ENCODE measurements at places on chromosomes 3 and 15.

DNA sequence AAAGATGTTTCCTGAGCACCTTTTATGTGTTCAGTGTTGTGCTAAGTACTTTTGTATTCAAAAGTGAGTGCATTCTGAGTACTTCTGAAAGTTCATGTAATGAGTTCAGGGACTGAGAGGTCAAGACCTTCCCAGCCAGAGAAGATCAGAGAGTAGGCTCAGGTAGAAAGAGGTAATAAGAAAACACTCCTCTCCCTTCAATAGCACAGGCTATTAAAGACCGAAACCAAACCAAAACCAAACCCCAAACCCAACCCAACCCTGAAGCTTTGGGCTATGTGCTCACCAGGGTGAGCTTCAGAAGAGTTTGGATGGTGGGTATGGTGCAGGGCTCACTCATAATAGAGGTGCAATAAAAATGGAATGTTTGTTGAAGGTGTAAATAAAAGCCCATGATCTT lies 76.7 kb upstream of the FAM3D start:
- DNase-seq, result no peak

DNA sequence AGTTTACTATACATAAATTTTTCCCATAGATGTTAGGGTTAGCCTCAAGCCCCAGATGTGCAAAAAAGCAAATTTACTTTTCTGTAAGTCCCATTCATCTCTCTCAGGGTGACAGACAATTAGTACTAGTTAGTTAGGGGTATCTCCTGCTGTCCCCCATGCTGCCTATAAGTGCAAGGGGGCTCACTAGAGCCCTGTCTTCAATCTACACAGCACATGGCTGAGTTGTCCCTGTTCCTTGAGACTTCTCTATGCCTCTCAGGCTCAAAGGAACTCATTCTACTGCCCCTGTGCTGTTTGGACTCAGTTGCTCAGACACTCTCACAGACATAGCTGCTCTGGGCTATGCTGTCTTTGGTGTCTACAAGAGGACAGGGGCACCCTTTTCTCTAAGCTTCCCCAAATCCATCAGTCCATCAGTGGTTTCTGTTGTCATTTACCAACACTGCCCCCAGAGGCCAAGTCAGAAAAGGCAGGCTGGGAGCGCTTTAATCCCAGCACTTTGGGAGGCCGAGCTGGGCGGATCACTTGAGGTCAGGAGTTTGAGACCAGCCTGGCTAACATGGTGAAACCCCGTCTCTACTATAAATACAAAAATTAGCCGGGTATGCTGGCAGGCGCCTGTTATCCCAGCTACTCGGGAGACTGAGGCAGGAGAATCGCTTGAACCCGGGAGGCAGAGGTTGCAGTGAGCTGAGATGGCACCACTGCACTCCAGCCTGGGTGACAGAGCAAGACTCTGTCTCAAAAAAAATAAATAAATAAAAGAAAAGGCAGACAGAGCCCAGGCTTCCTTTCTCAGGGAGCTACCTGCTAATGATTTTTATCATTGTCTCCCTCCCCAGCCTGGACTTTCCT lies 31.4 kb upstream of the PRTG start:
- DNase-seq, result no peak

DNA sequence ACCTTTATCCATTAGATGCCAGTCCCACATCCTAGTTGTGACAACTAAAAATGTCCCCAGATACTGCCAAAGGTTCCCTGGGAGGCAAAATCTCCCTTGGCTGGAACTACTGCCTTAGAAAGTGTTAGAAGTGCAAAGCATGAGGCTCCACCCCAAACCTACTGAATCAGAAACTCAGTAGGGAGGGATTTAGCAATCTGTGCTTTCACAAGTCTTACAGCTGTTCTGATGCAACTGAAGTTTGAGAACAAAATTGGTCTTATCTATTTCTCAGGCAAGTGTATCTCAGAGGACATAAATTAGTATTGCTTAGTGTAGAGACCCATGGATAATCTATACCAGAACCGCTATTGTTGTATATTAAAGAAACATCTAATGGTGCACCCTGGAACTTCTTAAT lies 70.2 kb downstream of the CLDN1 start:
- no peak for DNase-seq

DNA sequence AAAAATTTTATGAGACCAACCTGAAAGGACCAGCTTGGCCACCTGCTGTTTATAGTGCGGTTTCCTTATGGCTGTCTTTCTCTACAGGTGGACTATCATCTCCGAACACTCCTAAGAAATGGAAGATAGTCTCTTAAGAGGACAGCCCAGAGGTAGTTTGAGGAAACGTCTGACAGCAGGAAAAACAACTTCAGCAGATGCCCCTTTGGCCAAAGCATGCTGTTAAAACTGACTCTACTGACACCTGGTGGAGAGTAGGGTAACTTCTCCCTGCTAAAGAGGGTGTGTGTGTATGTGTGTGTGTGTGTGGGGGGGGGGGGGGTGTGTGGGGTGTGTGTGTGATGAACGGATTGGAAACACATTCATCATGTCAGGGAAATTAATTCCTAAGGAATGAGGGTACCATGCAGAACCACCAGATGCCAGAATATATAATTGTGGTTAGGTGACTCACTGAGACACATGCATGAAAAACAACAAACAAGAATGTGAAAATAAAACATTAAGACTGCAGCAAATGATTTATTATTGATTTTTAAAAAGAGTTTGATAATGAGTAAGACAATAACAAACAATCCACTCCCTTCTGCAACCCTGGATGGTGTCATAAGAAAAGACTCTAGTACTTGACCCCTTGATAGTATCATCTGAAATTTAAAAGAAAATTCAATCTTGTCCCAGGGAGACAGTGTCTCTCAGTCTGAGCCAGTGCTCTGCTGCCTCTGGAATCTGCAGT lies 256.5 kb downstream of the THRB start:
- DNase-seq, result peak; percentile 65

DNA sequence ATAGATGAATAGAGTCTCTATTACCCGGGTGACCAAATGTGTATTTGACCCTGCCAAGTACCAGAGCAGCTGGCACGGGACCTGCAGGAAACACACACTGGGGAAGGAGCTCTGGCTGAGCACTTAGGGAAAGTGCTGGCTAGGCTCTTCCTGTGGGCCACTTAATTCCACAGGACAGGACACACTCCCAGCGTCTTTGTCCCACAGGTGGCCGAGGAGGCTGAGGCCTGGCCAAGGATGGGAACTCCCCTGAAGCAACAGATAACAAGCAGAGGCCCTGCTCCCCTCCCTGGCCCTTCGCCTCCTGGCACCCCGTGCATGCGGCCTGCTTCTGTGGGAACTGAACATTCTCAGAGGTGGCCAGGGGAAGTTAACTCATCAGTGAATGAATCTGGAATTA lies 180.8 kb downstream of the ATP10A start:
- DNase-seq, result no peak

DNA sequence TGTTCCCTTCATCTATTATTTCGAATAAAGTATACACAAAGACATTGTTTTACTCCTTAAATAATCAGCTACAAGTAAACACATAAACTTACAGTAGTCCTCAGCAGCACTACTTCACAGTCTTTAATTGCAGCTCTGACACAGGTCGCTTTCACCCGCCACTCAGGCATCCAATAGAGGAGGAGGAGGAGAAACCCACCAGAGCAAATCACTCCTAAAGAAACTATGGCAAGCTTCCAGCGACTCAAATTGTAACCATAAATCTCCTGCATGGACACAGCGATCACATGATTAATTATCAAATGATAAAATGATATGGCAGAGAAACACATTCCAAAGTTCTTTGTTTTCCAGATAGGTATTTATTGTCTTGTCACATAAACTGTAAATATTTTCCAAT lies 26.2 kb downstream of the ATP13A3 start:
- no peak for DNase-seq

GRCh38 chr3:141796889-141797781 lies 33.9 kb downstream of the GRK7 start:
- peak; percentile 73 for DNase-seq

DNA sequence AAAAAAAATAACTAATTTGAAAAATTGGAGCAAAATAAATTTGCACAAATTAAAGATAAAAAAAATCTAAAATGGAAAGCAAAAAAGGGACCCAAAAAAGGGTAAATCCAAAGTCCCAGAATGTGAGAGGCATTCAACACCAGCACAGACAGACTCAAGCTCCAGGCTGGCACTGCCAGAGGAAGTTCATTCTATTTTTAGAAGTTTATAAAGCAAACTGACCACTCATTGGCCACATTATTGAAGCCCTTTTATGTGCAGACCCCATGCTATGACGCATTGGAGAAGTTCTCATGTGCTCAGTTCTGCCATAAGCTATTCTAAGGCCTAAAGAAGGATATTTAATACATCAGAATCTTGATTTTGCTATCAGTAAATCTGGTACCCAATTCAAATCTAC lies 17.6 kb upstream of the BOC start:
- no peak for DNase-seq

- no peak for DNase-seq
Measured at GRCh38 chr3:99521551-99521950, 116.8 kb upstream of the COL8A1 start.

GRCh38 chr15:53843869-53844569 lies 84.6 kb upstream of the WDR72 start:
- DNase-seq, result no peak

DNA sequence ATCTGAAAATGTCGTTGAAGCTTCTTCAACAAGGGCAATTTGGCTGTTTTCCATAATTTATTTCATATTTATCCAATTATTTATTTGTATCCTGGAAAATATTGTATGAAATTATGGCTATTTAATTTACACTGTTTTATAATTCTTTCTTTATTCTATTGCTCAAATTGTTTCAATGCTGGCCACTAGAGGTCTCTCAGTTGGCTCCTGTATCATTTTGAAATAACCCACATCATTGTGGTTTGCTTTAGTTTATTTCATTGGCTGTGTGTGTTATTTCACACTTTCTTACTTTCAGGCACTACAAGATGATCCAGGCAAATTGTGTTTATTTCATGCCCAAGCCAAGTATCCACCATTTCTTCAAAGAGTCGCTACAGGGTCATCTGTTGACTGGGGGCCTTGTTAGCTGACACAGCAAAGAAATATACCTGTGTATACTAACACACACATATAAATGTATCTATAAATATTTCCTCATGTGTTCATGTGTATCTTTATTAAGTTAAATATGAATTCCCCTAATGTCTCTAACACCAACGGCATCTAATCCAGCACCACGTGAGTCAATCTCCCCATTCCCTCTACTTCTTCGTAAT lies 86.2 kb downstream of the NPAP1 start:
- no peak for DNase-seq

- no peak for DNase-seq
Measured at GRCh38 chr3:36206956-36207580, 173.2 kb upstream of the STAC start.

GRCh38 chr15:89196994-89197393 lies 24.4 kb downstream of the RLBP1 start:
- DNase-seq, result no peak

- DNase-seq, result no peak
Measured at GRCh38 chr15:73382115-73382514, 13.4 kb upstream of the HCN4 start.

GRCh38 chr15:25641762-25642161 lies 202.9 kb upstream of the UBE3A start:
- DNase-seq, result peak; percentile 51

- DNase-seq, result peak; percentile 21
Measured at GRCh38 chr15:55588070-55588814, at the start of gene PYGO1. PYGO1 (minus strand) TSS chr15:55588345; CDS start chr15:55587883, 462 bp downstream.

- peak; percentile 74 for DNase-seq
Measured at GRCh38 chr3:134601539-134602439, 49.0 kb downstream of the KY start.

DNA sequence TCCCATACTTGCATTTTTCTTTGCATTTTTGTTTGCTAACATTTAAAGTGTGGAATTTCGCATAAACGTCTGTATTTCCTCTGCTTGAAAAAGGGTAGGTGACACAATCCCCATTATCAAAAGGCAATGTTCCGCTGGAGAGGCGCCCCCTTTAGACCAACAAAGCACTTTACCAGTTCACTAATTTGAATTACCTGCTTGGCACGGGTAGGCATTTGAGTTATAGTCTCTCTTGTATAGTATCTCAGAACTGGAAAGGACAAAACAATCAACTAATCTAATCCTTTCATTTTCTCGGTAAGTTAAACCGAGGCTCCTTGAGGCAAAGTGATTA lies 775 bp upstream of the CCDC39 start:
- DNase-seq, result peak; percentile 65

DNA sequence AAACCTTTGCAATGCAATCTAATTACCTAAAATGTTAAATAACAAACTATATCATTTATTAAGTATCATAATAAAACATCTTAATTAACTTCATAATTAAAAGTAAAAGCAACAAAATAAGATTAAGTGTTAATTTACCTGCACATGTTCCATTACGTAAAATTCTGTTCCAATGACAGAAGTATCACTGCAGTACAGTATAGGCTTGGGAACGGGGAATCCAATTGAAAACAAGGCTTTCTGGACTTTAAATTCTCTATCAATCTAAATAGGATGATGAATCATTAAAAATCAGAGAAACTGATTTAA lies 17.1 kb downstream of the ACAD11 start:
- DNase-seq, result no peak

DNA sequence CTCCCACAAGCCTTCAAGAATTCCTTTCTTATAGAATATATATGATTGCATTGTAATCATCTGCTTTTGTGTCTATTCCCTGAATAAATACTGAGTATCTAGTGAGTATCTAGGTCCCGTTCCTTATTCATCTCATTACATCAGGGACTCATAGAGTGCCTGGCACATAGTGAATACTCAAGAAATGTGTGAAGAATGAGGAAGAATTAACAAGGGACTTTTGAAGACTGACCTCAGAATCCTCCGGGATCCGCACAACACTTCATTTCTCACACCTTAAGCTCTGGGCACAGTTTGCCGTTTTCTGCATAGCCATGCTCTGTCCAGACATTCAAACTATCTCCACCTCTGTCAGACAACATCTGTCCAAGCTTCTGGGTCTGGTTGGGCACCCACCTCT lies 108.8 kb downstream of the STAC start:
- no peak for DNase-seq

- DNase-seq, result no peak
Measured at GRCh38 chr3:70989174-70989573, 594.4 kb downstream of the FOXP1 start.

- no peak for DNase-seq
Measured at GRCh38 chr3:102353805-102354204, 81.0 kb upstream of the ZPLD1 start.

- peak; percentile 4 for DNase-seq
Measured at GRCh38 chr3:54223063-54223462, 100.7 kb downstream of the CACNA2D3 start.

DNA sequence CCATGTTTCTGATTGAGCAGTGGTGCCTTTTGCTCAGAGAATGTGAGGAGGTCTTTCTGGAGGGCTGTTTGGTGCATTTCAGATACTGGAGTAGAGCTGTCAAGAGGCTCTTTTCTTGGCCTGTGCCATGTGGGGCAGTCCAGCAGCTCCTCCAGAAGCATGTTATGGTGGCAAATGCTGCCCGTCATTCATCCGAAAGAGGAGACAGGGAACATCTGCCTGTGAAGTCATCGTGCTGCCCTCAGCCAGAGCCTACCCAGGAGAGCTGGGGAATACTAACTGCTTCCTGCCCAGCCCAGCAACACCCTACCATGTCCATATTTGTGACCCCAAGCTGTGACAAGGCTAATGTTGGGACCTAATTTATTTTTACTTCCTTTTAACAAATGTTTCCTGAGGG lies 82.2 kb upstream of the SLC6A6 start:
- DNase-seq, result no peak

GRCh38 chr3:111151438-111151837 lies 79.8 kb downstream of the NECTIN3 start:
- DNase-seq, result no peak

GRCh38 chr3:194257151-194257621 lies 93.9 kb downstream of the CPN2 start:
- DNase-seq, result no peak

GRCh38 chr3:106425916-106426315 lies 557.1 kb upstream of the CBLB start:
- DNase-seq, result no peak

- peak; percentile 86 for DNase-seq
Measured at GRCh38 chr15:99257107-99257750, 5.9 kb downstream of the LRRC28 start.
